Activated naive CD8-positive, alpha-beta T cell treated with anti-CD3 and anti-CD28 coated beads, Interleukin-2, amount 50 U/mL, for 16 hours (primary cell): ENCODE measurements at places on chromosomes 3 and 15.

GRCh38 chr15:74438721-74439316 lies 5.1 kb upstream of the SEMA7A start:
- peak; percentile 61 for DNase-seq

GRCh38 chr3:131591394-131592014 lies 88.7 kb upstream of the MRPL3 start:
- no peak for DNase-seq

DNA sequence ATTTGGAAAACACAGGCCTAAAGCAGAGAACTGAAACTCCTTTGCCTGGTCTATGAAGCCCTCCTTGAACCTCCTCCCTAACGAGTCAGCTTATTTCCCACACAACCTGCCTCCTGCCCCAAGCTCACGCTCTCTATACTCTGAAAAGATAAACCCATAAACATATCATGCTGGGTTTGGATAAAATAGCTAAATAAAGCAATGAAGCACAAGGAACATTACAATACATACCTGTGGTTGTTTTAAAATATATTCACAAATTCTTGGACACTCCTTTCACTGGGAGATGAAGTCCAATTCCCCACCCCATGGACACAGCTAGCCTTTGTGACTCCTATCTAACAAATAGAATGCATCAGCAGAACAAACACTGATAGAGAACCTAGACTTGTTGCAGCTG lies 98.2 kb downstream of the PLCH1 start:
- DNase-seq, result no peak

DNA sequence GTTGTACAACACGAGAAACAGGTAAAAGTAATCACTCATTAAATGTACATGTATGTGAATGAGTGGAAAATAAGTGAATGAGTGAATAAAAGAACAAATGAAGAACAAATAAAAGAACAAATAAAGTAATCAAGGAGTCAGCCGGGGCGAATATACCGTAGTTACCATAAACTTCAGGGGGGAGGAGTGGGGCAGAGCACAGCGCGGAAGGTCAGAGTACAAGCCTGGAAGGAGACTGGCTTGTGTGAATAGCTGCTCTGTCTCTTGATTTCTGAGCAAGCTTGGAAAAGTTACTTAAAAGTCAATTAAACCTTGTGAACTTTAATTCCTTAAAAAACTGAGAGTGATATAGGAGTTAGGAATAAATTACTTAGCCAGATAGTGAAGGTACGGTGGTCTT lies 466.5 kb upstream of the CNTN4 start:
- no peak for DNase-seq

GRCh38 chr3:187212705-187213104 lies 15.4 kb downstream of the RTP1 start:
- no peak for DNase-seq

- no peak for DNase-seq
Measured at GRCh38 chr15:69526081-69527061, 73.8 kb downstream of the RPLP1 start.

- no peak for DNase-seq
Measured at GRCh38 chr15:67776600-67776999, 48.7 kb upstream of the SKOR1 start.

- no peak for DNase-seq
Measured at GRCh38 chr3:144112437-144112836, 140.8 kb downstream of the DIPK2A start.

- no peak for DNase-seq
Measured at GRCh38 chr3:139534992-139535879, 4.3 kb downstream of the RBP1 start.

- no peak for DNase-seq
Measured at GRCh38 chr3:14135581-14135980, 10.7 kb downstream of the TMEM43 start.

DNA sequence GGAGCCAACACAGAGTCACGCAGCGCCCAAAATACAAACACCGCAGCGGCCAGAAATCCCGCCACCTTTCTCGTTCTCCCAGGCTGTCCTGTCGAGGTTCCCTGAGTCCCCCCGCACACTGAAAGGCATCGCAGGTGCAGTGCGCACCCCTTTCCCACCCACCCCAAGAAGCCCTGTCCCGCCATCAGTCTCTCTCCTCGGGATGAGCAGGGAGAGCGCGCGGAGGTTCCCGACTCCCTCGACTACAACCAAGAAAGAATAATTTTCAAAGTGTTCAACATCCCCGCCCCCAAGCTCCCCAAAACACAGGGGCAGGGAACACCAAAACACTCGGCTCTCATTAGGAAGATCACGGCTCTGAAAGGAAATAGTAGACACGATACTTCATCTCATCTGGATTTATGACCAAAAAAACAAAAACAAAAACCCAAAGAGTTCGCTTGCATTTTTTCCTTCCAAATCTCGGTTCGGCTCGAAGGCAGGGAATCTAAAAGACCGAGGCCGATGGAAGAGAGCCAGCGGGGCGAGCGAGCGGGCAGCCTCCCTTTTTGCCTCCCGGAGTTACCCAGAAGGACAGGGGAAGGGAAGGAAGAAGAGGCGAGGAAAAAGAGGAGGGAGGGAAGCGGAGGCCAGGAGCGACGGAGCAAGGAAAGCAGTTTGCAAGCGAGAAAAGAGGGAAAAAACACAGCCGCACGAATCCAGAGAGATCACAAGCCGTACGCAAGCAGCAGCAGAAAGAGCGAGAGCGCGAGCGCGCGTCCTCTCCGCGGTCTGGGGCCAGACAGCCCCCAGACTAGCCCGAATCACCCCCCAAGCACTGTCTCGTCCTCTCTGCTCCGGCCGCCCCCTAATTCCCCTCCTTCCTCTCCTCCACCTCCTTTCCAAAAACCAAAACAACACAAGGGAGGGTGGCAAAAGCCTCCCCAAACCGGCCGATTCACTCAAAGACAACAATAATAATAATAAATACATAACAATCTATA lies 808 bp downstream of the BCL6 start:
- no peak for DNase-seq

GRCh38 chr3:179734497-179735281 lies 81.8 kb downstream of the USP13 start:
- no peak for DNase-seq

DNA sequence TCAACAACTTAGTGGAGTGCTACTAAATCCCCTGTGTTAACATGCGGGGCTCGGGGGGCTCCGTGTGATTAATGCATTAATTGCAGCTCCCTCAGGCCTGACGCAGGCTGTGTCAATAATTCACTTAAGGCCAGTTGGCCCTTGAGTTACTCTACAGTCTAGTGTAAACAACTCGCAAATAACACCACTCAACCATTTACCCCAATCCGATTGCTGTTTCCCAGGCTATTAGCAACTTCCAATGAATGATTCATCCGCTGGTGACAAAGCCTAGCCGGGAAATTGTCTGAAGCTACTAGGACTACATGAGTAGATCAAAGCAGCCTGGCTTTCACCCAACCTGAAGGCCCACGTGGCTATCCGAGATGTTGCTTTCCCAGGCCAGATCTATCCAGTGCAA lies 121.3 kb upstream of the SOX14 start:
- DNase-seq, result no peak

GRCh38 chr15:52496175-52496574 lies 32.5 kb downstream of the MYO5A start:
- DNase-seq, result no peak

- no peak for DNase-seq
Measured at GRCh38 chr3:30659270-30660130, 53.1 kb downstream of the TGFBR2 start.

DNA sequence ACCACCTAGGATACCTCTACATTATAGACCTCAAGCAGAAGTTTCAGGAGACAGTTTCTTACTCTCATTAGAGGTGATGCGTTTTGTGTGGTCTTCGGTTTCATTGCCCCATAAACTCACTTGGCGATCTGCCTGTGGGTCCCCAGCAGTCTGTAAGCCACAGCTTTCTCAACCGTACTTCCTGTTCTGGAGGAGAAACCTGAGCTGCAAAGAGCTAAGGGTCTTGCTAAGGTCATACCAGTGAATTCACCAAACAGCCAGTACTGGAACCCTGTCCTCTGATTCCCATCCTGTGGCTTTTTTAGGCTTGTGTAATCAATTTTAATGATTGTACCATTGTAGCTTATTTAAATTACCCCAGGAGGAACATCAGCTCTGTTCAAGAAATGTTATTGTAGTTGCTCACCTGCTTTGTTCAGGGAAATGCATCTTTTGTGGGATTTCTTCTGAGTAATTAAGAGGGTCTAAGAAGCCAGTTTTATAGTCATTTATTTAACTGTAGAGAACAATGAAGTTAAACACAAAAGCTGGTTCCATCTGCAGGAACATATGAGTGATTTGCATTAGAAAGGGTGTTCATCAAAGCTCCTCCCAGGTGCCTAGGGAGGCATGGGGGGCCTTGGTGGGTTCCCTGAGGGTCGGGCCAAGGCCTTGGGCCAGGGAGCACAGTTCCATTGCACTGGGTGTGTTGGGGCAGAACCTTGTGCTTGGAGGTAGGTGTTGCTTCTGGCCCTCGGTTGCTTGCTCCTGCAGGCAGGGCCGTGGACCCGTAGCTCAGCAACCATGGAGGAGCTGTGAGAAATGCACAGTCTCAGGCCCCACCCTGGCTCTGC lies 69.6 kb downstream of the APBA2 start:
- no peak for DNase-seq

DNA sequence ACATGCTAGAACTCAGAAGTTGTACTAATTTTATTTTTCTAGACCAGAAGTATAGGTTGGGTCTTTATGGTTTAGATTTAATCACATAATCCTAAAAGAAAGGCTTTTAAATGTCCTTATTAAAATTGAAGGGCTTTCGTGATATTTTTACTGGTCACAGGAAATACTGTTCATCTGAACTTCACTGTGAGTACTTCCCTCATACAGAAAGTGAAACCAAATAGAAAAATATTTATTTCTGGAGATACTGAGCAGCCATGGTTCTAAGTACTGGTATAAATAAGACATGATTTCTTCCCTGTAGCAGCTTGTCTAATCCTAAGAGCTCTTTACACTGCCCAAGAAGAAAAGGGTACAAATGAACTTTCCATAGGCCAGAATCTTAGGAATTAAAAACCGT lies 2.0 kb downstream of the SNRK start:
- no peak for DNase-seq

DNA sequence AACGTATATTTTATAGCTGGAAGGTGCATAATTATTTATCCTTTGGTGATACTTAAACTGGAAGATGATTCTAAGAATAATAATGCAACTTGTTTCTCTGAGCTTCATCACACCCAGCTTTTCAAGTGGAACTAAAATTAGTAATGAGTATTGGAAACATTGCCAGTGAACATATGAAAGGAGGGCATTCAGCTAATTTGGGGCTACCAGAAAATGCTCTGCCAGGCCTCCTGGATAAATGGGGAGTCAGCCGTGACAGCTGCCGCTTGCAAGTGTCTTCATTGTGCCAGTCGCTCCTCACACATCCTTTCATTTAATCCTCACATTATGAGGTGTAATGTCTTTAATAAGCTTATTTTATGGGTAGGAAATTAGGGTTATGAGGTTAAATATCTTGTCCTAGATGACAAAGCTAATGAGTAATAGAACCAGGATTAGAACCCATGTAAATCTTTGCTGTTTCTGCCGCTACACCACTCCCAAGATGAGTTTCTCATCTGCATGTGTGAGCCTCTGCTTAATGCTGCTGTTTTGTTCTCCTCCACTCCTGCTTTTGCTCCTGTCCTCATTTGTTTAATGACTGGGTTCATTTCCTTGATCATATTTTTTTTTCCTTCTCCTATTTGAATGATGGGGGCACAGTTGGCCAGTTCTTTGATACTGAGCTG lies 155.7 kb downstream of the PLCL2 start:
- no peak for DNase-seq

- no peak for DNase-seq
Measured at GRCh38 chr3:32544894-32545293, 25.8 kb downstream of the DYNC1LI1 start.
